ENCODE measurements at places on chromosomes 2 and 18.

DNA sequence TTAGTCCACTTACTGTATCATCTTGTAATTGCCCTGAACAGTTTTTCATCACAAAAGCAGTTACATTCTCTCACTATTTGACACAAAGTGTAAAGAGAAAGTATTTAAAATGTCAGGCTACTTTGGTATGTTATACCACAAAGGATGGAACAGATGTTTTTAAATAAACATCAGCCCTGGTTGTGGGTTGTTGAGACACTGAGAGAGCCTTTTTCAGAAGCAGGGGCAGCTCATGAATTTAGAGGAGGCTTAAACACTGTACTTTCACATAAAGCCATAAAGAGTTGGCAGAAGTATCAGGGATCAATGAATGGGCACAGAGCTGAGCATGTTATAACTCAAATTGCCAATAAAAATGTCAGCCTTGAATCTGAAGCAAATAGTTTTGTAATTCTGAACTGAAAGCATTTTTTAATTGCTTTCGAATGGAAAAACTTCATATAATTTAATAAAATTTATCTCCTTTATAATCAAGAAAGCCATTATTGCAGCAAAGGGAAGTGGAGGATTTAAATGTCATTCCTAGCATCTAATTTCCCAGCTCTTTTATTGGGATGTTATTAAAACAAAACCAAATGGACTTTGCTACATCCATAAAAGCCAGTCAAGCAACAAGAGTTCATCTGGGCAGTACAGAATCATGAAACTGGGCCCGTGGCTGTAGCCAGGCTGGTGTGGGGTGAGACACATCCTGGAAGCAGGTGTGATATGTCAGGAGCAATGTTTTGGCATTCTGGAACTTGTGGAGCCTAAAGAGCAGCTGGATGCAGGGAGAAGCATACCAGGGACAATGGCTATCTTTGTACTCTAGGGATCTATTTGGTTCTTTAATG, 95.1 kb upstream of the NT5C1B start:
- no peak for DNase-seq

- DNase-seq, result no peak
Measured at GRCh38 chr18:28281400-28281799, 104.5 kb upstream of the CDH2 start.

GRCh38 chr2:216388046-216388884, 16.0 kb upstream of the MARCHF4 start:
- no peak for DNase-seq

GRCh38 chr2:101984656-101985055, 7.1 kb upstream of the IL1R2 start:
- no peak for DNase-seq

GRCh38 chr18:43485545-43485963, 208.3 kb upstream of the SYT4 start:
- DNase-seq, result no peak

DNA sequence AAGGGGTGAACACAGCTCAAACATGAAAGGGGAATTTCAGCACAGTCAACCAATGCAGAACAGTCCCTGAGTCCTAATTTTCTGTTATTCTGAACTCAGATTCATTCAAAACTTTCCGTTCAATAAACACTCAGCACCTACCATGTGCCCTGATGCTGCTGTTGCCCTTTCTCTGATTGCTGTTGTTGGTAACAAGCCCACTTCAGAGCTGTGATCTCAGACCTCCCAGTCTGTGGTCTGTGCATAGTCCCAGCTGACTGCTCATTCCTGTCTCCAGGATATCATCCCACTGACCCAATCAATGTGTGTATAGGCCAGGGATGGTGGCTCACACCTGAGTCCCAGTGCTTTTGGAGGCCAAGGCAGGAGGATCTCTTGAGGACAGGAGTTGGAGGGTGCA, 82.7 kb upstream of the SLC35G4 start:
- no peak for DNase-seq
